Subcutaneous preadipocyte (primary cell): ENCODE measurements at places on chromosomes 7 and 10. TPM values are rescaled to one million over a fixed set of nuclear protein-coding genes. Genes with fewer than 3 reads are reported as not detected.

CLEC5A gene
- total RNA-seq: not detected in 2 replicates

OR13A1 gene
- not detected in 2 replicates for total RNA-seq

LRRC17 gene
- total RNA-seq: 2.6 and 9.6 TPM in 2 replicates

CHAT gene
- total RNA-seq: not detected in 2 replicates

BICC1 gene
- total RNA-seq: 45.9 TPM in 2 replicates

ZNF365 gene
- total RNA-seq: 0.59 TPM in 1 of 2 replicates, not detected in the other

SYCE1 gene
- 0.73 and 0.78 TPM in 2 replicates for total RNA-seq

BRAT1 gene
- total RNA-seq: 26.8 and 30.5 TPM in 2 replicates

GSAP gene
- 2.3 and 5.1 TPM in 2 replicates for total RNA-seq

RBP3 gene
- total RNA-seq: not detected in 2 replicates

LEP gene
- under 0.01 TPM in 1 of 2 replicates, not detected in the other for total RNA-seq

AMPH gene
- 4.3 and 11.4 TPM in 2 replicates for total RNA-seq

BRAF gene
- total RNA-seq: 22.0 and 29.3 TPM in 2 replicates

LIPJ gene
- 0.73 TPM in 1 of 2 replicates, not detected in the other for total RNA-seq

HMX3 gene
- total RNA-seq: not detected in 2 replicates

PYROXD2 gene
- 8.1 and 9.2 TPM in 2 replicates for total RNA-seq

TACR2 gene
- total RNA-seq: 0.20 TPM in 1 of 2 replicates, not detected in the other

HTRA1 gene
- total RNA-seq: 168 and 310 TPM in 2 replicates

NEUROD6 gene
- not detected in 2 replicates for total RNA-seq

GIMAP4 gene
- under 0.01 TPM in 1 of 2 replicates, not detected in the other for total RNA-seq

LBX1 gene
- total RNA-seq: not detected in 2 replicates

LRGUK gene
- total RNA-seq: 0.20 and 0.37 TPM in 2 replicates

PKD2L1 gene
- total RNA-seq: 0.37 TPM in 1 of 2 replicates, not detected in the other

MARVELD1 gene
- total RNA-seq: 39.9 and 46.3 TPM in 2 replicates
